Smooth muscle cell of the pulmonary artery (primary cell): ENCODE measurements at places on chromosomes 7 and 10. TPM values are rescaled to one million over a fixed set of nuclear protein-coding genes. Genes with fewer than 3 reads are reported as not detected.

Gene SPRN
- total RNA-seq, result 0.39 and 1.6 TPM in 2 replicates

Gene HOXA10
- 0.78 TPM in 1 of 2 replicates, not detected in the other for total RNA-seq

Gene CYP3A7
- total RNA-seq, result not detected in 2 replicates

Gene DOCK1
- total RNA-seq, result 68.6 and 78.5 TPM in 2 replicates

Gene PPP1R3C
- total RNA-seq, result 195 and 201 TPM in 2 replicates

Gene PLEKHS1
- not detected in 2 replicates for total RNA-seq

Gene NANOS1
- 0.99 and 1.5 TPM in 2 replicates for total RNA-seq

Gene ST8SIA6
- 0.13 TPM in 1 of 2 replicates, not detected in the other for total RNA-seq

Gene SFRP4
- total RNA-seq, result 72.7 and 95.2 TPM in 2 replicates

Gene ZWINT
- total RNA-seq, result 5.7 and 10.4 TPM in 2 replicates

Gene RPEL1
- 0.07 TPM in 1 of 2 replicates, not detected in the other for total RNA-seq

Gene NUPR2
- not detected in 2 replicates for total RNA-seq

Gene CPN1
- not detected in 2 replicates for total RNA-seq

Gene CLCN1
- 0.07 TPM in 1 of 2 replicates, not detected in the other for total RNA-seq

Gene PKD2L1
- total RNA-seq, result not detected in 2 replicates

Gene CLRN3
- total RNA-seq, result not detected in 2 replicates

Gene SNX8
- 17.7 and 34.8 TPM in 2 replicates for total RNA-seq

Gene UCN3
- total RNA-seq, result not detected in 2 replicates

Gene CYREN
- 35.0 and 42.9 TPM in 2 replicates for total RNA-seq

Gene STAG3
- 0.99 and 2.2 TPM in 2 replicates for total RNA-seq

Gene GPC2
- total RNA-seq, result 1.0 and 1.6 TPM in 2 replicates

Gene CHPF2
- 123 and 204 TPM in 2 replicates for total RNA-seq

Gene UTF1
- not detected in 2 replicates for total RNA-seq

Gene DGKI
- total RNA-seq, result 12.7 and 15.8 TPM in 2 replicates

Gene MSMB
- not detected in 2 replicates for total RNA-seq

Gene GTF2IRD1
- total RNA-seq, result 8.5 and 18.9 TPM in 2 replicates

Gene ABCB4
- 0.99 and 1.1 TPM in 2 replicates for total RNA-seq

Gene ADAM12
- total RNA-seq, result 77.9 and 120 TPM in 2 replicates

Gene DMTF1
- 78.6 and 80.7 TPM in 2 replicates for total RNA-seq

Gene NRF1
- total RNA-seq, result 14.6 and 18.6 TPM in 2 replicates

Gene HOXA11
- total RNA-seq, result 0.13 TPM in 1 of 2 replicates, not detected in the other

Gene ACTL6B
- total RNA-seq, result not detected in 2 replicates

Gene CYP2E1
- 0.20 and 0.86 TPM in 2 replicates for total RNA-seq

Gene KCNH2
- total RNA-seq, result 0.13 and 0.79 TPM in 2 replicates

Gene CRYGN
- total RNA-seq, result 0.13 TPM in 1 of 2 replicates, not detected in the other

Gene C1QL3
- total RNA-seq, result 0.07 TPM in 1 of 2 replicates, not detected in the other

Gene SPDYE9
- not detected in 2 replicates for total RNA-seq

Gene TRIM56
- total RNA-seq, result 31.9 and 43.8 TPM in 2 replicates

Gene SEMA3D
- total RNA-seq, result 11.8 and 22.5 TPM in 2 replicates

Gene INMT
- total RNA-seq, result 12.0 and 13.1 TPM in 2 replicates

Gene DIP2C
- 27.9 and 40.9 TPM in 2 replicates for total RNA-seq

Gene AGBL3
- 0.66 and 0.91 TPM in 2 replicates for total RNA-seq

Gene LGI1
- 0.13 TPM in 1 of 2 replicates, not detected in the other for total RNA-seq

Gene PON1
- not detected in 2 replicates for total RNA-seq

Gene CLDN4
- total RNA-seq, result 0.26 TPM in 2 replicates
